Stimulated activated CD4-positive, alpha-beta T cell treated with anti-CD3 and anti-CD28 coated beads, Interleukin-15, amount 100 ng/mL, for 48 hours (primary cell): ENCODE measurements at places on chromosomes 3 and 15.

DNA sequence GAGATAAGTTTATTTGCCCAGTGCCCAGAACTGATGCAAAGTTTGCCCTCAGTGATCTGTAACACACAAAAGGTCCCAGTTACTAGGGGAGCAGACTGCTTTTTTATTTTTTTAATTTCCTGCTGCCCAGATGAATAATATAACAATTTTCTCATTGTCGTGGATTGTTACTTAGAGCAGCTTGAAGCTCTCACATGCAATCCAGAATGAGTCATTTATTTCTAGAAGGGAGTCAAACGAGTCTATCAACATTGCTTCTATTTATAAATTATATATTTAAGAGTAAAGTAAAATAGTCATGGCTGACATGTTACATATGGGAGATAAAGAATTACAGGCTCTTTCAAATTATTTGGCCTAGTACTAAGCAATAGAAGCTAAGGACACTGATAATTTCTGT is 41.3 kb downstream of the MEIS2 start:
- no peak for DNase-seq

- DNase-seq = no peak
These were observed 38.6 kb downstream of the DCUN1D1 start for GRCh38 chr3:182941719-182942118.

GRCh38 chr3:64490180-64490724 is 197.5 kb downstream of the ADAMTS9 start:
- no peak for DNase-seq

GRCh38 chr3:26381411-26381810 is 241.2 kb upstream of the LRRC3B start:
- DNase-seq = no peak

DNA sequence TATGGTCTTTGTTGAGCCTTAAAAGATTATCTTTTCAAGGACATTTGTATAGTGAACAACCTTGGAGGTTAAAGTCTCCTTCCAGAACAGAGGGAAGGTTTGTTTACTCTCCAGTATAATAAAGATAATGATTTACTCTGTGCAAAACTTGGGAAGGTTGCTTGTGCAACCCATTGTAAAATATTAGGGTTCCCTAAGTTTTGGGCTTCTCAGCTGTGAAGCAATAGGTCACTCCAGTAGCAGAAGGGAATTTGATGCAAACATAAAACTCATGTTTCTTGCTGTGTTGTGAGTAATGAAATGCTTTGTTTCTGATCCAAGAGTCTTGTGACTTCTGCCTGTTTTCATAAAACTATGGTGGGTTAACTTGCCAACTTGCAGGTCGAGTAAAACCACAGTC is 177.5 kb downstream of the SUCNR1 start:
- DNase-seq = no peak

DNA sequence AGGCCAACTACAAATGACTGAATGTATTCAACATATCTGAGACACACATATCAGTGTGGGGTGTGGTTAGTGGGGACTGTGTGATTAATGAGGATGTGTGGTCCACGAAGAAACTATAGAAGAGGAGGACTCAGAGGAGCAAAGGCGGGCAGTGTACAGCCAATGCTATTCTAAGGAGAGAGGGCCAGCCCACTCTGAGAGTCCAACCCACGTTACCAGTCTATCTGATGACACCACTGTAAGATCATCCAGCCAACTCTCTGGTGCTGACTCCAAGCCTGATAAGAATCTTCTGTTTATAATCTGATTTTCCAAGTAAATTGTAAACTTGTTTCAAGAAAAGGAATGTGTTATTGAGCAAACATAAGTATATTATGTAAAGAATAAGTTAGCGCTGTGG is 47.2 kb downstream of the MCF2L2 start:
- DNase-seq = no peak

DNA sequence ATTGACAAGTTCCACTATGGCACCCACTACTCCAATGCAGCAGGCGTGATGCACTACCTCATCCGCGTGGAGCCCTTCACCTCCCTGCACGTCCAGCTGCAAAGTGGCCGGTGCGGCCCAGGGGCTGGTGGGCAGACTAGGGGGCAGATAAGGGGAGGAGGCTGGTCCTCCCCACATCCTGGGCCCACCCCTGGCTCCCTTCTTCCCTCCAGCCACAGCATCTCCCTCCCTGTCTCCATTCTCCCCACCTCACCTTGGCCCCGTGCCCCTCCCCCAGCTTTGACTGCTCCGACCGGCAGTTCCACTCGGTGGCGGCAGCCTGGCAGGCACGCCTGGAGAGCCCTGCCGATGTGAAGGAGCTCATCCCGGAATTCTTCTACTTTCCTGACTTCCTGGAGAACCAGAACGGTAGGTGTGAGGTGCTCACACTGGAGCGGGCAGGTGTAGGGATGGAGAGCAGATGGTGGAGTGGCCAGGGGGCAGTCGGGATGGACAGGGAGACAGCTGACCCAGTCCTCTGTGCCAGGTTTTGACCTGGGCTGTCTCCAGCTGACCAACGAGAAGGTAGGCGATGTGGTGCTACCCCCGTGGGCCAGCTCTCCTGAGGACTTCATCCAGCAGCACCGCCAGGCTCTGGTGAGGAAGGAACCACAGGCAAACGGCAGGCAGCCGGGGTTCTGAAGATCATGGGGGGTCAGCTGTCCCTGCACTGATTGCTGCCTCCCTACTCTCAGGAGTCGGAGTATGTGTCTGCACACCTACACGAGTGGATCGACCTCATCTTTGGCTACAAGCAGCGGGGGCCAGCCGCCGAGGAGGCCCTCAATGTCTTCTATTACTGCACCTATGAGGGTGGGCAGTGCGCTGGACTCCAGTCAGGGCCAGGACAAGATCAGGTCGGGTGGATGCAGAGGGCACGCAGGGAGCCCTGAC is 26.0 kb downstream of the NBEAL2 start:
- no peak for DNase-seq

GRCh38 chr3:65146179-65146578 is 458.4 kb upstream of the ADAMTS9 start:
- no peak for DNase-seq

GRCh38 chr15:89096664-89097063 is 8.4 kb downstream of the ABHD2 start:
- DNase-seq = no peak

GRCh38 chr3:192652727-192653126 is 74.6 kb downstream of the FGF12 start:
- DNase-seq = no peak

- no peak for DNase-seq
These were observed 12.7 kb downstream of the TKT start for GRCh38 chr3:53243165-53243564.

- no peak for DNase-seq
These were observed 150.8 kb downstream of the MEGF11 start for GRCh38 chr15:66102563-66103292.
